ENCODE measurements at places on chromosomes 12 and 14.

- no peak for DNase-seq
These were observed 112.2 kb upstream of the FKBP4 start for GRCh38 chr12:2682296-2683251.

DNA sequence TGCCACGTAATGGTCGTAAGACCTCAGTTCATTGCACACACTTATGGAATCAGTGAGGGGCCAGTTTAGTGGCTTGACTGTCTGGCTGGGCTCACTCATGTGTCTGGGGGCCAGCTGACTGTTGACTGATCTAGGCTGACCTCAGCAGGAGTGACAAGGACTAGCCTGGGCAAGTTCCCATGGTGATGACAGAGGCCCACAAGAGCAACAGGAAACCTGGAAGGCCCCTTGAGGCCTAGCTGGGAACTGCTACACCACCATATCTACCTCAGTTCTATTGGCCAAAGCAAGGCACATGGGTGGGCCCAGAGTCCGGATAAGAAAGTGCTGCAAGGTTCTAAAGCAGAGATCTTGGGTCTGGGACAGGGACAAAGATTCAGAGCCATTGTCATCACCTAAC lies 21.3 kb upstream of the RFLNA start:
- peak; percentile 24 for DNase-seq

DNA sequence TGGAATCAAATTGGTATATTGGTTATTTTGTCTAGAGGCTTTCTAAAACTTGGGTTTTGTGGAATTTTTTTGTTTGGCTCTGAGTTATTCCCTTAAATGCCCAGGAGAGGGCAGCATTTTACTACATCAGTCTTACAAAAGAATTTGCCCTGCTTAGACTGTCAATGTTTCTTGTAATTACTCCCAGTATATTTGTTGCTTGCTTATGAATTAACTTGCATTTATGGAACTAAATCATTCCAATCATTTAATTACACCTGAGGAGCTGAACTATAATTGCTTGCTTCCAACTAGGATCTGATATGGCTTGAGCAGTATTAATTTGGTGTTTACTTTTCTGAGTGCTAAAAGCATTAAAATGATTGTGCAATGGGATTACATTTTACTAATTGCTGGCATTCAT lies 48.7 kb downstream of the MIPOL1 start:
- DNase-seq: no peak

GRCh38 chr14:102227184-102227964 lies 77.6 kb downstream of the MOK start:
- no peak for DNase-seq

- DNase-seq: no peak
These were observed 3.9 kb downstream of the MED21 start for GRCh38 chr12:27026257-27026656.

DNA sequence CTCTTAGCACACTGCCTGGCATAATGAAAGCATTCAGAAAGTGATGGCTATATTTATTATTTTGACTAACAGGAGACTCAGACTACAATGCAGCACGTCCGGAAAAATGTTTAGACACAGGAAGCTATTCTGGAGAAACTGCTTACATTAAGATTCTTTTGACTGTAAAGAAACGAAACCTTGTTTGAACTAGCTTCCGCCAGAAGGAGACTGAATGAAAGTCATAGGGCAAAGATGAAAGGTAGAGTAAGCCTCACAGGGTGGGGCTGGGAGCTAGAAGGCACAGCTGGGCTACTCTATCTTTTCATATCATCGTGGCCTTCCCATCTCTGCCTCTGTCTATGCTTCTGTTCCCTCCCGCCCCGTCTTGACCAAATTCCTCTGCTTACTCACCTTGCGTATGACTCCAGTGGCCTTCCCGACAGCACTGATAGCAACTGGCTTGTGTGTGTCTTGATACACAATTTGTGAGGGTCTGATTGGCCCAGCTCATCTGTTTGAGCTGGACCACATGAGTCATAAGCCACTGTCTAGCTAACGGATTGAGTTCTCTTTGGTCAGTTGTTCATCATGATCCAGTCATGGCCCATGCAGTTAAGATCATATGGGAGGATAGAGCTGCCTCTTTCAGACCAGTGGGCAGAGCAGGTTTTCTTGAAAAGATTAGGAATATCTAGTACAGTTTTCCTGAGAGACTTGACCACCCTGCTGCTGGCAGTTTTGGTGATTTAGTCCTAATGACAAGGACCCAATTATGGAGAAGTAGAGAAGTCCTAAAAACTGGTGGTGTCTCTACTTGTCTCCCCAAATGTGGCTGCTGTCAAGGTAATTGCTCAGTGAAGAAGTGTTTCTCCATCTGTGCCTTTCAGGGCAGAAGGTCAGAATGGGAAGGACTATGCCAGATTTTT lies 151.5 kb upstream of the SLC38A2 start:
- DNase-seq: no peak

- peak; percentile 32 for DNase-seq
These were observed 189.0 kb upstream of the AMIGO2 start for GRCh38 chr12:47268501-47269454.

DNA sequence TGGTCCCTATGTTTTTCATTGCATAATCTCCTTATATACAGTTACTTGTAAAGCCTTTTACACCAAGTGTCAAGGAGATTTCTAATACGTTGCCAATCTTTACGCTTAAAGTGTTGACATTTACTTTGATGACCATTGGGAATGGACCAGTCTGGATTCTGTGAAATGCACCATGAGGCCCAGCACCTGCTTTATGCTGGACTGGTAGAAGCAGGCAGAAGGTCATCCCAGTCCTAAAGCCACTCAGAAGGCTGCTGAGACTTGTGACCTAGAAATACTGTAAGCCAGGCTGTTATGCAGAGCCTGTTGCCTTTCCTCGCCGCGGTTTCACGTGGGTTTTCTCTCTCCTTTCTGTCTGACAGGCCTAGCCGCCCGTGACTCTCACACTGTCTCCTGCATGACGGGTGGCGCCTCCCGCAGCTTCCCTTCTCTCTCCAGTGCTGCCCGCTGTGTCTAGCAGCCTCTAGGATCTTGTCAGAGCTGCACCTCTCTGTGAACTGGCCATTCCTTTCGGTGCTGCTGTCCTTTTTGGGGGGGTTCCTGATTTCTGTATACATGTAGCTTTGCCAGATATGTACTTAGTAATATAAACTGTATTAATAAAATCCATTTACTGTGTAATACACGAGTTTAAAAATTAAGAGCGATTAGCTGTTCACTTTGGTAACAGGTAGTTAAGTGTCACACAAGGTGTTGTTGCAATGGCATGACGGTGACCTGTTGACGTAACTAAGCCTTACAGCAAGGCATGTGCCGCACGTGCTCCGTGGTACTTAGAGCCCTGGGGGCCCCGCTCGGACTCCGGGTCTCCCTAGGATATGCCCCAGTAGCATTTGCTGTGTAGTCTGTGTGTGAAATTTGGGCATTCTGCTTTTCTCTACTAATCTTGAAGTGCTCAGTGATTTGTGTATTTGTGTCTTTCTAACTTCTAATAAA lies 29.7 kb downstream of the XRCC3 start:
- DNase-seq: no peak

DNA sequence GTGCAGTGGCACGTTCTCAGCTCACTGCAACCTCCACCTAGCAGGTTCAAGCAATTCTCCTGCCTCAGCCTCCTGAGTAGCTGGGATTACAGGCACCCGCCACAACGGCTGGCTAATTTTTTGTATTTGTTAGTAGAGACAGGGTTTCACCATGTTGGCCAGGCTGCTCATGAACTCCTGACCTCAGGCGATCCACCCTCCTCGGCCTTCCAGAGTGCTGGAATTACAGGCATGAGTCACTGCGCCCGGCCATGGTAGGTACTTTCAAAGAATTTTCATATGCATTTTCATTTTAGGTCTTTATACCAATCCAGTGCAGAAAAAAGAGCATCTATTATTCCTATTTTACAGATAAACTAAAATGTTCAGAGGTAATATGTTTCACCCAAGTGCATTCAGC lies 411.3 kb upstream of the USP15 start:
- no peak for DNase-seq

GRCh38 chr12:113418213-113418879 lies 3.8 kb upstream of the SDSL start:
- DNase-seq: no peak

DNA sequence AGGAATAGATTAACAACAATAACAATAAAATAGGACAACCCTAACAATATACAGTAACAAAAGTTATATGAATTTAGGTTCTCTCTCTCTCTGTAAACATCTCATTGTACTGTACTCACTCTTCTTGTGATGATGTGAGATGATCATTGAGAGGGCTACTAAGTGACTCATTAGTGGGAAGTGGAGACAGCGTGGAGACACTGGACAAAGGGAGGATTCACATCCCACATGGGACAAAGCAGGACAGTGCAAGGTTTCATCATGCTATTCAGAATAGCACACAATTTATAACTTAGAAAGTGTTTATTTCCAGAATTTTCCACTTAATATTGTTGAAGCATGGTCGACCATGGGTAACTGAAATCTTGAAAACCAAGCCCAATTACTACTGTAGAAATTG lies 26.0 kb upstream of the SPATA7 start:
- DNase-seq: no peak

- no peak for DNase-seq
These were observed 31.9 kb upstream of the SOS2 start for GRCh38 chr14:50263321-50263720.

DNA sequence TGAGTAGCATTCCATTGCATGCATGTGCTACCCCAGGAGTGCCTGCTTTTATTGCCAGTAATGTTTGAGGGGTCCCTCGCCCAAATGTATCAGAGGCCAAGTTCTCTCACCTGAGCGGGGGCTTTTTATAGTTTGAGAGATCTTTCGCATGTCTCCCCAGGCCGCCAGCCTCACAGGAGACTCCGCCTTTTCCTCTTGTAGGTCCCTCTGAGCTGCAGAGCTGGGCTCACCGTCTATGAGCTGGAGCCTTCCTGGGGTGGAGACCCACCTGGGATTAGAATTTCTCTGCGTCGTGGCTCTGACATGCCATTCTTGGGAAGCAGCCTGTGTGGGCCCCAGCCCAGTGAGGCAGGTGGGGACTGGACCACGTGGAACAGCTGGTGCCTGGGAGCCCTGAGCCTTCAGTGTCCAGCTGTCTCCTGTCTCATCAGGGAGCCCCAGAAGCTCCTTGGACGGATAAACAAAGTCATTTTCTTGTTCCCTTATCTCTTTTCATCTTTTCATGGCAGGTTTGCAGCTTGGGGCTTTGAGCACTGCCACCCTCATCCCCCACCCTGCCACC lies 261.7 kb upstream of the CRY1 start:
- no peak for DNase-seq

DNA sequence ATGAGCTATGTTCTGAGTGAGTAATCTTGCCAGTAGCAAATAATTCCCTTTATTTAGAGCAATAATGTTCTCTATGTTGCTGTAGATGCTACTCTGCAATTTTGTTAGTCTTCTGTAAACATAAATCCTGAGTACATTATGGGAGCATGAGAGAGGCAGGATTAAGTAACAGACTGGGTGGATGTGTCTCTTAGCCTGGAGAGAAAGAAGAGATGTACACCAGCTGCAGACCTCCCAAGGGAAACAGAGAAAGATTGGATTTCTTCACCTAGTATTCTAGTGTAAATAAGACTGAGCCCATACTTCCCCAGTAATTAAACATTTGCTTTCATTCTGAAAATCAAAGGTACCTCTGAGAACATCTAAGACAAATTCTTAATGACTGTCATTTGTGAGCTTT lies 564.0 kb downstream of the TRHDE start:
- DNase-seq: no peak

DNA sequence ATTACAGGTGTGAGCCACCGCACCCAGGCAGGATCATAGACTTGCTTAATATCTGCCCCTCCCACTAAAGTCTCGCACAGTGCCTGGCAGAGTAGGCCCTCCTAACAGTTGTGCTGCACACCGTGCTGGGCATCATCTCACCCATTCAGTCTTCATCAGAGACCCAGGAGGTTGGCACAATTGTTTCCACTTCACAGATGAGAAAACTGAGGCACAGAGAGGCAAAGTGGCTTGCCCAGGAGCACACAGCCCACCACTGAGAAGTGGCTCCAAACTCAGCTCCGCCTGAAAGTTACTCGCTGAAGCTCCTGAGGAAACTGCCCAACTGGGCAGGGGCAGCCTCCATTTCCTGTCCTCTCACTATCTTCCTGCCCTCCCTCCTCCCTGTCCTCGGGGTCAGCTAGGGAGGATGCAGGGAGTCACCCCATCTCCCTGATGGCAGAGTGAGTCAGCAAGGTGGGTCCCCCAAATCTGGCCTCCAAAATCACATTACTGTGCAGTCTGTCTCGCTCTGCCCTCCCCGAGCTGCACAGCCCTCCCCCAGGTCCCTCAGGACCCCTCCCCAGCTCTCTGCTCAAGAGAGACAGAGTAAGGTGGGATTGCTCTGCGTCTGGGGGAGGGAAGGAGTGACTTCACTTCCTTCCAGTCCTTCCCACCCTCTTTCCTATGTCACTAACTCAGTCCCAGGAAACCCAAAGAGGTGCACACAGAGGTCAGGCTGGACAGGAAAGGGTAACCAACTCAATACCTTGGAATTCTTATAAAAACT lies 5.7 kb downstream of the SLC8B1 start:
- no peak for DNase-seq

GRCh38 chr12:57782243-57782607 lies 362 bp upstream of the TSFM start:
- DNase-seq: no peak
